ENCODE measurements at places on chromosomes 1 and 21.

DNA sequence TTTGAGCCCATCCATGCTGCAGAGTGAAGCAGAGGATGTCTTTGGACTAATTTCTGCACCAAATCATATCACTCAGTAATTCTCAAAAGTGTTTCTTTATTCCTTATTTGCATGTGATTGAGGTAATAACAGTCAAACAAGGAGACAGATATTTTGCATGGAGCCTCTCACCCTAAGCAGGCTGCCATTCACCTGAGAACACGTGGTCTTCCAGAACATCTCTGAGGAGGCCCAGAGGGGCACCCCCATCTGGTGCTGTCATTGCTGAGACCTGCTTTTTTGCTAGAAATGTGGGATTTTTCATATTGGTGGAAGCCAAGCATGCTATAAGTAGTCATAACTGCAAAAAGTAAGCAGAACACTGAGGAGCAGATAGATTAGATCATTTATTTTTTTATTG lies 7.7 kb downstream of the SLC37A1 start:
- DNase-seq: no peak

- DNase-seq: no peak
Measured at GRCh38 chr1:176379626-176380339, 83.2 kb upstream of the PAPPA2 start.

DNA sequence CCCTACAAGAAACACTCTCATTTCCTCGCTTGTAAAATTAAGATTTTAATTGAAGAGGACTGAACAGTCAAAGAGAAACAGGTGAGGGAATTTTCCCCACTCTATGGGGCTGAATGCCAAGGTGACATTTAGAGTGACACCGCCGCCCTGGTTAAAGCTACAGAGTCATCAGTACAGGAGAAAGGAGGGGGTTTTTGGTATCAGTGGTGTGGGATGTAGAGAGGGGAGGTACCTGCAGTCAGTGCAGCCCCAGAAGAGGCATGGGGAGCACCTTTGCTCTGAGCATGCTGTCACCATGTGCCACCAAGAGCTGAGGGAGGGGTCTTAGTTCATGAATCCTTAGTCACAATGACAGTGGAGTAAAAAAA lies 2.8 kb downstream of the DIRAS3 start:
- no peak for DNase-seq

GRCh38 chr1:61953076-61953789 lies 211.0 kb downstream of the PATJ start:
- no peak for DNase-seq

DNA sequence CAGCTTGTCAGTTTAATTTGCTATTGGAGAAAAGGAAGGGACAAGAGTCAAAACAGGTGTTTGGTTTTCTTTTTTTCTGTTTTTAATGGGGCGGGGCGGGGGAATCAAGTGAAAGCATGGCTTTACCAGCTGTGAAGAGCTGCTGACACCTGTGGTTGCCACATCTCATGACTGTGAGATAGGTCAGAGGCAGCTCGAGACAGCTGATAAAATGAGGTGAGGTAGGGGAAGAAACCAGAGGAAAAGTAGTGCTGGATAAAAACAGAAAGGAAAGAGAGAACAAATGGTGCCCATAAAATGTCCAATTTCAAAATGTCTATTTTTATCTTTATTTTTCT lies 272.3 kb downstream of the NEGR1 start:
- no peak for DNase-seq

GRCh38 chr21:34797201-34797525 lies 128.4 kb downstream of the CLIC6 start:
- no peak for DNase-seq

- DNase-seq: no peak
Measured at GRCh38 chr21:29751473-29752185, 188.2 kb downstream of the GRIK1 start.

DNA sequence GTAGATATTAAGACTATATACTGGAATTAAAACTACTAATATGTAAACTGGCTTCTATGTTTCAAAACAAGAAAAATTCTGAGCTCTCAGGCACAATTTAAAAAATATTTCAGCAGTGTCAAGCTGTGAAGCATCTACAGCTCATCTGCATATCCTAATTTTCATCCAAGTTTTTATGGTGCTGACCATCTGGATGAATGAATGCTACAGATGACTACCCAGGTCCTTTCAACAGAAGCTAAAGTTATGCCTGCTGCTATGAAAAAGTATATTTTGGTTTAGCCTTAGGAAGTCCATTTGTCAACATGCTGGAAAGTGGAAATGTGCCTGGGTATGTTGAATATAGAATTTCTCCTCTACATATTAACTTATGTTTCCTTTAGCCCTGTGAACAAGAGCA lies 206.9 kb downstream of the NEGR1 start:
- DNase-seq: no peak
